Neural crest cell (in vitro differentiated cells): ENCODE measurements at places on chromosomes 2 and 18.
A peak's percentile ranks its signal among the peaks of the same experiment; 100 is the strongest.

DNA sequence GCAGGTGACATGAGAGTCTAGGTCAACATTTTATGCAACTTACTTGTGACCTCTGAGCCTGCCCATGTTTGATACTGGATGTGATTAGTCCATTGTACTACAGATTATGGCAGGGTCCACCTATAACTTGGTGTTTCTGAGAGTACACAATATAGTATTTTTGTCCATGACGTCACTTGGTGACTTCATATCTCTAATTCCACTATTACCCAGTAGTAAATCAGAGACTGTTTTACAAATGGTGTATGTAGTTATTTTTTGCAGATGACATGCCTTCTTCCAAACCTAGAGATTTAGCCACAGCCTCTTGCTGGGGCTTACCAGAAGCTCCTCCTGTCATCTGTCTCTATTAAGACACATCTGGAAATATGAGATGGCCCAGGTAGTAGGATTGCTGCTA, 24.6 kb upstream of the TMX3 start:
- no peaks in the 10 kb centered on the region for H3K4me1 ChIP-seq
- no peak overlapping the region for H3K27ac ChIP-seq
- no peaks in the 10 kb centered on the region for H3K36me3 ChIP-seq
- no peak overlapping the region for H3K4me3 ChIP-seq
- H3K27me3 ChIP-seq, result no peaks in the 10 kb centered on the region
- DNase-seq, result no peak

DNA sequence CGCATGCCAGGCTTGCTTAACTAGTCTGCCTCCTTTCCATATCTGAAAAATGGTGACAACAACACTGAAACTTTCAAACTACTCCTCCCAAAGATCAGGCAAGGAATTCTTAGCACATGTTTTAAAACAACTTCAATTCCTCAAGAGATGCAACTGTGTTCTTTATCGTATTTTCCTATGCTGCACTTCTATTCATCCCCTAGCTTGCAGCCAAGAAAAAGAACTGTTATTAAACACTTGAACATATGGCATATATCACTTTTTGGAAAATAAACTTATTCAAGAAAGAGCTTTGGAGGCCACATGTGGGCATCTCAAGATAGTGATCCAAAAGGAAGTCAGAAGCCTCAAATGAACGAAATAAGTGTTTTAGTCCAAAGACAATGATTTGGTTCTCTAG, 75.6 kb upstream of the STAM2 start:
- H3K36me3 ChIP-seq, result no peaks in the 10 kb centered on the region
- no peak overlapping the region for H3K27ac ChIP-seq
- H3K27me3 ChIP-seq, result no peaks in the 10 kb centered on the region
- H3K4me1 ChIP-seq, result no peaks in the 10 kb centered on the region

DNA sequence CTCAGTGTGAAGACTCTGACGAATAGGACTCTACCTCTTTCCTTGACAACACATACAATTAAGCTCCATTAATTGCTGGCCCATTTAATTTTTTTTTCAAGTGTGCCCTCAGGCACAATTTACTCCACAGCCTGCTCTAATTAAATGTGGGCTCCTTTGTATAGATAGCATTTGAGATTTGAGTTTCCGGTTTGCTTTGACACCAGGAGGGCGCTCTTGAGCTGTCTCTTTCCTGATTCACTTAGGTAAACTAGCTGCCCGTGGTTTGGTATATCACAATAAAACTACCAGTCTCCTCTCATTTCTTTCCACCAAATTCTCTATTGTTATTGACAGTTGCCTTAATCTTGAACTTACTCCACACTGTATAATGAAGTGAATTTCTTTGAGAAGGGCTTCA, 666.0 kb downstream of the DSC3 start:
- no peaks in the 10 kb centered on the region for H3K27me3 ChIP-seq
- no peak for DNase-seq
- H3K36me3 ChIP-seq, result no peaks in the 10 kb centered on the region
- H3K4me3 ChIP-seq, result no peak overlapping the region
- H3K27ac ChIP-seq, result no peak overlapping the region

DNA sequence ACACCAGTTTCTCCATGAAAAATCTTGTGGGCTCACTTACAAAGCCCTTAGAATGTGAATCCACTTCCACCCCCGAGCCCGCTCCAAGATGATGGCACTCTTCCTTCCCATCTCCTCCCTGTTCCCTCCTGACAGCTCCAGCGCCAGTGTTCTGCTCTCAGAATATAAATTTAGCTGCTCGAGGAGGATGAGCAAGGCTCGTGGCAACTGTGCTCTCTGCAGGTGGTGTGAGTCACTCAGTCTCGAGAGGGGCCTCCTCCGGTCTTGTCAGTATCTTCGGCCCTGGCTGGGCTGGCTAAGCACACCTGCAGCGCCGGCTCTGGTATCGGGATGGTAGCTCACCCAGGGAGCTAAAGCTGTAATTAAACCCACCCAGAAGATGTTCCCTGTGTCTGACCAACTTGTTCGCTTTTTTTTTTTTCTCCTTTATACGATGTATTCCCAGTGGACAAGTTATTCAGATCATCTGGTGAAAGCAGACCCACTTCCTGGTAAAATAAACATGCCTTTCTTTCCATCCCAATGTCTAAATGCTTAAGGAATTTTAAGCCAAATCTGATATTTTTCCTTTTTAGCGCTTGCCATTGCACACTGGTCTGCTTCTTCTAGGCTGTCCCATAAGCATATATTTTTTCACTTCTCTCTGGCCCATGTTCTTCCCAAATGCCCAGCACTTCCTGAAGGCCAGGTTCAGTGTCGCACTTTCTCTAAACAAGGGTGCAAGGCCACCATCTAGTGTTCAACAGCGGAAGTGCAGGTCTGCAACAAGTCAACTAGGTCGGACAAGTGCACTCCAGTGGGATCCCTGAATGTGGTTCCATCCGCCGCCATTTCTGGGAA, 31.4 kb upstream of the YPEL5 start:
- peaks cover 5% of the 10 kb centered on the region for H3K4me1 ChIP-seq
- DNase-seq, result peak; percentile 87
- no peak overlapping the region for H3K4me3 ChIP-seq
- peaks cover 19% of the 10 kb centered on the region for H3K27me3 ChIP-seq
- H3K36me3 ChIP-seq, result no peaks in the 10 kb centered on the region

GRCh38 chr18:10564975-10565773, 39.3 kb downstream of the NAPG start:
- no peak for DNase-seq
- peak overlapping the region; percentile 59 for H3K27ac ChIP-seq
- H3K4me3 ChIP-seq, result no peak overlapping the region
- peaks cover 2% of the 10 kb centered on the region for H3K36me3 ChIP-seq
- H3K27me3 ChIP-seq, result no peaks in the 10 kb centered on the region
